H4 (cell line): ENCODE measurements at places on chromosomes 5 and 9. TPM values are rescaled to one million over a fixed set of nuclear protein-coding genes. Genes with fewer than 3 reads are reported as not detected.

GHR gene
- total RNA-seq, result 1.3 and 3.3 TPM in 2 replicates

ACTBL2 gene
- 6.7 and 7.0 TPM in 2 replicates for total RNA-seq

SLC45A2 gene
- not detected in 2 replicates for total RNA-seq

GABRA1 gene
- total RNA-seq, result 0.62 and 2.4 TPM in 2 replicates

GPR21 gene
- not detected in 2 replicates for total RNA-seq

TMEM250 gene
- 12.5 and 20.3 TPM in 2 replicates for total RNA-seq
